ENCODE measurements at places on chromosomes 7 and 10. TPM values are rescaled to one million over a fixed set of nuclear protein-coding genes. Genes with fewer than 3 reads are reported as not detected.

DNA sequence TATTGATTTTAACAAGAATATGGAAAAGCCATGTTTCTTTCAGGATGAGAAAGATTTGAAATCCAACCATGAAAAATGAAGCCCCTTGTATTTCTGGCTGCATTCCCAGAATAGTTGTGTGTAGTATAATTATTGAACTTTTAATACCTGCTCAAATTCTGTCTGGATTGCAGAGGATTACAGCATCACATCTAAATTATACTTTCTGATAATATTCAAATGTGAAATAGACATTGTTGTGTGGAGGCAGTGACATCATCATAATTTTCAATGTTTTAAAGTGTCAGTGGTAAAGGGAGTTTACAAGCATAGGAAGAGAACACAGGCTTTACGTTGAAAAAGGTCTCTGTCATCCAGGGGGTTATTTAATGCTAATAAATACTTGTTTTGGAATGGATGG lies 93.4 kb downstream of the POLL start:
- DNase-seq: no peak

IFIT3 gene
- 4.3 TPM for total RNA-seq

DNA sequence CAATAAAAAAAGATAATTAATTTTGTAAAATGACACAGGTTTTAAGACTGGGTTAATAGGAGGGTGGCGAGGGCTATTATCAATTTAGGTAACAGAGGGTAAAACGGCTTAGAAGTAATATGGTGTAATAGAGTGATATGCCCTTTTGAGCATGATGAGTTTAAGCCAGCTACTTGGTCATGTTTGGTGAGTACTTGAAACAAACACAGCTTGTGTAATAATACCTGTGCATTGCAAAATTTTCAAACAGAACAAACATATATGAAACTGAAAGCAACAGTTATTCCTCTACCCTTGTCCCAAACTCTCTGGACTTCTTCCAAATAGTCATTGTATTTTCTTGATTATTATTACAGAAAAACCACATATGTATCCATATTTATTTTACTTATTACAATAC lies 241.7 kb downstream of the MAGI2 start:
- DNase-seq: no peak

DNA sequence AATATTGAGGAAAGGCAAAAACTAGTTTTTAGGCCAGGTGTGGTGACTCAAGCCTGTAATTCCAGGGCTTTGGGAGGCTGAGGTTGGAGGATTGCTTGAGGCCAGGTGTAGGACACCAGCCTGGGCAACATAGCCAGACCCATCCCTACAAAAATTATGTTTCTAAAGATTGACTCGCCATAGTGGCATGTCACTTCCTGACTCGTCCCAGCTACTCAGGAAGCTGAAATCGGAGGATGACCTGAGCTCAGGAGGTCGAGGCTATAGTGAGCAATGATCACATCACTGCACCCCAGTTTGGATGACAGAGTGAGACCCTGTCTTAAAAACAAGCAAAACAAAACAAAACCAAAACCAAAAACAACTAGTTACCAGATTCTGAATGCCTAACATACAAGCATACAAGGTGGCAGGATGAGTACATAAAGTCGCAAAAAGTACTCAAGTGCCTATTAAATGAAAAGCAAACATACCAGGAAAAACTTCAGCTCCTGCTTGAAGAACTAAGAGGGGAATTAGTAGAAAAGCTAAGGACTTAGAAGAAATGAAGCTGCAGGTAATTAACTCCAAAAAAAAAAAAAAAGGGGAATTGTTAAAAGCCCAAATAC lies 14.1 kb downstream of the ZNF398 start:
- DNase-seq: no peak

ANKRD30A gene
- not detected for total RNA-seq
